ENCODE measurements at places on chromosomes 11 and 22.
A peak's percentile ranks its signal among the peaks of the same experiment; 100 is the strongest.

- peak; percentile 58 for DNase-seq
Observed at GRCh38 chr11:93512949-93513667, 30.1 kb downstream of the SMCO4 start.

DNA sequence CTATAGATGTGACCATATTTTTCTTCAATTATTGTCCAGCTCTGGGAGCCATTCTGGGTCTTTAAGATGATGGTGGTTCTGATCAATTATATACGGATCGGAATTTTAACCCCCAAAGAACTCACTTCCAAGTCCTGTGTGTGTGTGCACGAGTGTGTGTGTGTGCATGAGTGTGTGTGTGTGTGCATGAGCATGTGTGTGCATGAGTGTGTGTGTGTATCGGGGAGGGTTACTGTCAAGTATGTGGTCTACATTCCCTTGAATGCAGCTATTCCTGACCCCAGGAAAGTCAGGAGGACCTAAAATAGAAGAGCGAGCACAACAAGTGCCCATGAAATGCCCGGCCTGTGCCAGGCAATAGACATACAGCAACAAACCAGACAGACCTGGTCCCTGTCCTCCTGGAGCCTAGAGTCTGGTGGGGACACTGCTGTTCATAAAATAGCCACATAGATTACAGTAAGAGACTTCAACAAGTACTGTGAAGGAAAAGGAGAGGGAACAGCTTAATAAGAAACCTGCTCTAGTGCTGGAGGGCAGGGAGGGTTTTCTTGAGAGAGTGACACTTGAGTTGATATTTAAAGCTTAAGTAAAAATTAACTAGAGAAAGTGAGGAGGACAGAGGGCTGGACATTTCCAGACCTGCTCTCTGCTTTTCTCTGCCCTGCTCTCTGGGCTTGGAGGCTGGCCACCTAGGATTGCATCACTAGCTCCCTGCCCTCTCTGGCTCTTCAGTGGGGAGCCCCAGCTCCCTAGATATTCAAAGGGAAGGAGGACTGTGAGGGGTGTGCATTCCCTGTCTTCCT, 66.1 kb upstream of the SPON1 start:
- DNase-seq = no peak

DNA sequence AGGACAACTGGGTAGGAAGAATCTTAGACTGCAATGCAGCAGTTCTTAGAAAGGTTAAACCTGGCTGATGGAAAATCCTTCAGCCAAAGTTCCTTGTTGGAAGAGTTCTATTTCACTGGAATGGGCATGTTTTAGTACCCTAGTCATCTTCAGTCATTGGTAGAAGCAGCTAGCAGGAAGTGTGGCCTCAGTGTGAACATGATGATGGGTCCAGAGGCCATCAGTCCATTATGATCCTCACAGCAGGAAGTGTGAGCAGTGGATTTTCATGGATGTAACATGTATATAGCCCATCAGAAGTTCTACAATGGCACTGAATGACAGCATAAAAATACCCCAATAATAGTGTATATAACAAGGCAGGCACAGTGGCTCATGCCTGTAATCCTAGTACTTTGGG, 35.9 kb upstream of the PDE3B start:
- DNase-seq = no peak

DNA sequence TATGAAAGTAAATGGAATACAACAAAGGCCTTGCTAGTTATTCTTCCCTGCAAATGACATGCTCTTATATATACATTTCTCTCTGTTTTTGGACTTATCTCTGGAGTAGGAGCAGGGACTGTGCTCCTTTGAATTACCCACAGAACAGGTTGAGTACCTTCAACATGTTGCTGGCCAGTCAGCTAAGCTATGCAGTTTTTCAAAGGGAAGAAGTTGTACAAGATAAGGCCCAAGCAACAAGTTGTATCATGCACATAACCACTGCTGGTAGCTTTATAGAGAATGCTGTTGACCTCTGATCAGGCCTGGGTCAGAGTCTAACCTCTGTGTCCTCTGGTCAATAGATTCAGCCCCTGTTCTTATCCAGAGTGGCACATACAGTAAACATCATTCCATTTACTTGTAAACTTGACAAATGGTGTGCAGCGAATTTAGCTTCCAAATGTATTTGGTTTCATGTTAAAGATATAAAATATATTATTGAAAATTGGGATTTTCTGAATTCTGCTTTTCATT, 99.6 kb downstream of the C11orf87 start:
- no peak for DNase-seq

- no peak for DNase-seq
Observed at GRCh38 chr11:121270001-121270678, 22.4 kb upstream of the SC5D start.

All from NB4 (cell line).